ENCODE measurements at places on chromosomes 3 and 15.
A peak's percentile ranks its signal among the peaks of the same experiment; 100 is the strongest.

DNA sequence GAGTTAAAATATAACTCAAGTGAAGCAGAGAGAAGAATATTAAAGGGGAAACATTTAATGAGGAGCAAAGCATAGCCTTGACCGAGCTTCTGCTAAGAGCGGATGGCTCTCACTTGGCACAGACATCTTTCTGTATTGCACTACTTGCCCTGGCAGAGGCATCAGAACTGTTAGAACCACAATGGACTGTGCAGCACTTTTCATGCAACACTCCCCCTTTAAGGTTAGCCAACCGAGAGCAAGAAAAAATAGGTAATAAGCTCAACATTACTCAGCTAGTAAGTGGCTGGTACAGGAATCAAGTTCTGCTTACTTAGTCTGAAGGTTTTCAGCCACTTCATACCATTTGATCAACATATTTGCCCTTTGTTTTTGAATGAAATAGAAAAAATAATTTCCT is 33.7 kb downstream of the CRTC3 start:
- no peak for DNase-seq

- DNase-seq = no peak
Observed at GRCh38 chr3:117550766-117551165, 841.2 kb downstream of the TUSC7 start.

GRCh38 chr15:79474252-79474651 is 42.1 kb downstream of the MINAR1 start:
- no peak for DNase-seq

- DNase-seq = no peak
Observed at GRCh38 chr3:194275721-194276120, 75.4 kb downstream of the CPN2 start.

DNA sequence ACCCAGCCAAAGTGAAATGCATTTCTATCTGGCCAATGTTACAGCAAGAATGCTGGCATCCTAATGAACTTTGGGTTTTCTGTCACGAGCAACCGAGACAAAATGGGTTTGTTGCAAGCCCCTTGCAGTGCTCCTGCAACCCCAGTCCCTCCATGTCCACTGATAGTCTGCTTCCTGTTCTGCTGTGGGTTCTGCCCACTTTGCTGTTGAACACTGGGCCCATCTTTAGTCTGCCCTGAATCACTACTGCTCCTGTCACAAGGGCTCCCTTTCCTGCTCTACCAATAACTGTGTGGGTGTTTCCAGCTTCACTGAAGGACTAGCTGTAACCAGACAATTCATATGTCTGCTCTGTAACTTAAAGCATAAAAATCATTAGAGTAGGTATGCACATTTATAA is 12.7 kb upstream of the OXSR1 start:
- DNase-seq = no peak

DNA sequence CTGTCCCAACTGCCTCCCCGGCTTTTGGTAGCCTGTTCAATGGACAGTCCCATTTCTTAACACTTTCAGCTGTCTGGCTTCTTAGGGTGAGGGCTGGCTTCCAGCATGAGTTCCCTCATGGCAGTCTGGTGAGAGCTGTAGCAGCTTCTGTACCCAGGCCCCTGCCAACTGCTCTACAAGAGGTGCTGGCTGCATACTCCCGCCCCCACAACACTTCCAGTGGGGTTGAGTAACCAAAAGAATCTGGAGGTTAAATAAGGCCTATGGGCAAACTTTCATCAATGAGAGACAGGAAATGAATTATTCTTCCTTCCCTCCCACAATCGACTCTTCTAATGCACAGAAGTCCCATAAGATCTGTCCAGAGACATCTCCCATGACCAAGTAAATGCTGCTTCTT is 145.0 kb downstream of the NEK10 start:
- no peak for DNase-seq

GRCh38 chr15:78879517-78880241 is 7.0 kb downstream of the MORF4L1 start:
- no peak for DNase-seq

DNA sequence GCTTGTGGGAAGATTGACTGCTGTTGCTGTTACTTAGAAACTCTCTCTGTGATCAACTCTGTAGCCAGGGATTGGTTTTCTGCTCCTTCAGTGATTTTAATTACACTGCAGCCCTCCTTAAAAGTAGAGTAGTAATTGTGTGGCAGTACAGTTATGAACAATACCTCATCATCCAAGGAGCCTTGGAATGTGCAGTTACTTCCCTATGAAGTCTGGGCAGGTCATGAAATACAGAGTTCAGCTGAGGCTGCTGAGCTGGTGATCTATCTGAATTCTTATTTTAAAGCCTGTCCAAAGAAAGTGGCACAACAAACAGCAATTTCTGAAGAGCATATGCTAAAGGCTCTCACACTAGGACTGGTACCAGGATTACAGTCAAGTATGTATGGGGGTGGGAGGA is 37.4 kb upstream of the MRPL3 start:
- DNase-seq = no peak

DNA sequence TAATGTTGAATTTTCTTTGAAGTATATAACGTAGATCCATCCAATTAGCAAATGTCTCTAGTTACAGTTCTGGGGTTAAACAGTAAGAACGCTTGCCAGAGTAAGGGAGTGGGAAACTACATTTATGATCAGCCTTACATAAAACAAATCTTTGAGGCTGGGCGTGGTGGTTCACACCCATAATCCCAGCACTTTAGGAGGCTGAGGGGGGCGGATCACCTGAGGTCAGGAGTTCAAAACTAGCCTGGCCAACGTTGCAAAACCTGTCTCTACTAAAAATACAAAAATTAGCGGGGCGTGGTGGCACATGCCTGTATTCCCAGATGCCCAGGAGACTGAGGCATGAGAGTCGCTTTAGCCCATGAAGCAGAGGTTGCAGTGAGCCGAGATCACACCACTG is 50.1 kb upstream of the GATM start:
- DNase-seq = no peak

GRCh38 chr3:151787626-151788025 is 26.3 kb upstream of the AADAC start:
- DNase-seq = no peak

GRCh38 chr3:128973988-128974564 is 19.8 kb downstream of the CFAP92 start:
- DNase-seq = peak; percentile 81

GRCh38 chr15:36601952-36602351 is 22.5 kb downstream of the CDIN1 start:
- no peak for DNase-seq

- DNase-seq = no peak
Observed at GRCh38 chr3:62942764-62943163, 67.5 kb upstream of the CADPS start.

DNA sequence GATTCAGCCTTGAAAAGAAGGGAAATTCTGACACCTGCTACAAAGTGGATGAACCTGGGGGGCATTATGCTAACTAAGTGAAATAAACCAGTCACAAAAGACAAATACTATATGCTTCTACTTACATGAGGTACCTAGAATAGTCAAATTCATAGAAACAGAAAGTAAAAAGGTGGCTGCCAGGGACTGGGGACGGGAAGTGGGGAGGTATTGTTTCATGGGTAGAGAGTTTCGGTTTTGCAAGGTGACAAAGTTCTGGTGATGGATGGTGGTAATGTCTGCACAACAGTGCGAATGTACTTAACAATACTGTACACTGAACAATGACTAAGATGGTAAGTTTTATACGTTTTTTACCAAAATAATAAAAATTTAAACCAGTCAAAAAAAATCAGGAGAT is 4.8 kb downstream of the IDH2 start:
- DNase-seq = no peak

GRCh38 chr15:78620527-78621421 is at the start of gene CHRNA3:
TSS of gene CHRNA3 (minus strand) at chr15:78620996. CDS start at chr15:78620794, 202 bp downstream.
- no peak for DNase-seq

DNA sequence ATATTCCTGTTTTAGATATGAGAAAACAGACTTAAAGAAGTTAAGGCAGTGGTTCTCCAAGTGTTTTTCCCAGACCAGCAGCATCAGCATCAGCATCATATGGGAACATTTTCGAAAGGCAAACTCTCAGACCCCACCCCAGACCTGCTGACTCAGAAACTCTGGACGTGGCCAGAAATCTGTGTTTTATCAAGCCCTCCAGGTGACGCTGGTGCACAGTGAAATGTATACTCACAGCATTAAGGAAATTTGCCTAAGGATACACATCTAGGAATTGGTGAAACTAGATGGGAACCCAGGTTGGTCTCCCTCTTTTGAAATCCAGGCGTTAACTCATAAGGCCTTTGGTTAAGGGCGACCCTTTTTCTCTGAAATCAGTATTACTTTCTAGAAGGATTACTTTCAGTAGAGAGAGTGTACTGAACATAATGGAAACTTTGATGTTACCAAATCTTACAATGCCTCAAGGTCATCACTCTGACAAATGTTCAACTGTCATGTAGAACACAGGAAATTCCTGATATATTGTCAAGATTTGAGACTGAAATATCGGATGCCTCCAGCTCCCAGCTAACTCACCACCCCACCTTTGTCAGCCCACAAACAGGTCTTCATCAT is 910.2 kb downstream of the ROBO1 start:
- DNase-seq = no peak

DNA sequence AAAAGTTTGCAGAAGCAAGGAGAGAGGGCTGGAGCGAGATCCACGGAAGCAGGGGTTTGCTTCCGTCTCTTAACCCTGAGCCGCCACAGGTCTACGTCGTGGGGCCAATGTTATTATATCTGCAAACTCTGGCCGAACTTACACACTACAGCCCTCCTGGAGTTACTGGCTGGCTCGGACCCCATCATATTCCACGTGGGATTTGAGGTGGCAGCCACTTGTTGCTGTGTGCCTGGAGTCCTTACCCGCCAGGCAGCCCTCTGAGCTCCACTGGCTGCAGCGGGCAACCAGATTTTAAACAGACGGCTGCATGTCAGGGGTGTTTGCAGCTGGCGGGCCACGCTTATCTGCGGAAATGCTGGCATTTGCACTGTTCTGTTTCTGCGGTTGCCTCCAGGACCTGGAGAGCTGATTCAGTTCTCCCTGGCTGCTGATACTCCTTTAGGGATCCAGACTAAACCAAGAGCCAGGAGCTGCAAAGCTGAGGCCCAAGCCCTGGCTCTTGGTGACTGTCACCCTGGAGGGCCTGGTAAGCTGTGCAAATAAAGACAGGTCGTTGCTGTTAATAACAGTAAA is 34.7 kb downstream of the TM2D3 start:
- no peak for DNase-seq

DNA sequence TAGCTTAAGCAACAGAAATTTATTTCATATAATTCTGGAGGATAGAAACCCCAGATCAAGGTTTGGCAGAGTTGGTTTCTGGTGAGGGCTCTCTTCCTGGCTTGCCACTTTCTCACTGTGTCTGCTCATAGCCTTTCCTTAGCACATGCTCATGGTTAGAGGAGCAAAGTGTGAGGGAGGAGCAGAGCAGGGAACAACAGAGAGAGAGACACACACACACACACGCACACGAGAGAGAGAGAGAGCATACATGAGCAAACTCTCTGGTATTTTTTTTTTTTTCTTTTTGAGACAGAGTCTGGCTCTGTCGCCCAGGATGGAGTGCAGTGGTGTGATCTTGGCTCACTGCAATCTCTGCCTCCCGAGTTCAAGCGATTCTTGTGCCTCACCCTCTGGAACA is 36.8 kb upstream of the ZDHHC23 start:
- no peak for DNase-seq

GRCh38 chr3:192866804-192867203 is 50.9 kb downstream of the MB21D2 start:
- no peak for DNase-seq

GRCh38 chr3:174193604-174194003 is 665.5 kb upstream of the NAALADL2 start:
- no peak for DNase-seq

DNA sequence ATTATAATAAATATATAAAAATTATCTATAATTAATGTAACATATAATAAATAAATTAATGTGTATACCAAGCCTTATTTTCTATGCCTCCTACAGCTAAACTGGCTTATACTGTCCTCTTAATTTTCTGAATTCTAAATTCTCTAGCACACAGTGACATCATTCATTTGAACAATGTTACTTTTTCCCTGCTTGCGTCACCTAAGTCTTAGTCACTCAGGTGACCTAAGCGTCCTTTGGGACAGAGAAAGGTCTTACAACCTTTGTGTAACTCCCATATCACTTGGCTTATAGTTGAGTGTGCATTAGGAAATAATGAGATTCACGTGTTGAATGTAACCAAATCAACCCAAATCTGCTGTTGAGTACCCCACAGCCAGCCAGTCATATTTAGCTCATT is 48.5 kb upstream of the KCNMB2 start:
- no peak for DNase-seq

DNA sequence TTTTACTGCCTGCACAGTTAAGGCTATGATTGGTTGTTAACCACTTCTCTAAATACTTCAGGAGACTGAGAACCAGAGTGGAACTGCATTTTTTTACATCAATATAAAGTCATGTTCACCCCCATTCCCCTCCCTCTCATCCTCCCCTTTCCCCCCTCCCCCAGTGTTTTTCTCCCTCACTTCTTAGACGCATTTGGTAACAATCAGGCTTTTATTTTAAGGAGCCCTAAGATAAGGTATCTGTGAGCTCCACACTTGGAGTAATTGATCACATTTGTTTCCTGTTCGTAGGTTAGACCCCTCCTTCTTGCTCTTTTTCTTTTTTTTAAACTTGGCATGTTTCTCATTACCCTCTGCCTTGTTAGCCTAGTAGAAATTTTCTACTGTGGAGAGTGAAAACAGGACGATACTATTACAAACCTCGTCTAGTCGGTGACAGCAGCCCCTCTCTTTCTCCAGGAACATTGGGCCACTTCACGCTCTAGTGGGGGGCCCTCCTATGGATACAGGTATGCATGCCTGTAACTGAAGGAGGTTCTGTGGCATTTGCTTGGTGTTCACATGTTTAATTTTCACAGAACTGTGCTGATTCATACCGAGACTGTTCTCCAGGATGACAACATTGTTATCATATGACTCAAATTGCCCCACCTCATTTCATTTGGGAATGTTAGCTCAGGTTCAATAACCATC is 314.4 kb downstream of the MECOM start:
- no peak for DNase-seq

DNA sequence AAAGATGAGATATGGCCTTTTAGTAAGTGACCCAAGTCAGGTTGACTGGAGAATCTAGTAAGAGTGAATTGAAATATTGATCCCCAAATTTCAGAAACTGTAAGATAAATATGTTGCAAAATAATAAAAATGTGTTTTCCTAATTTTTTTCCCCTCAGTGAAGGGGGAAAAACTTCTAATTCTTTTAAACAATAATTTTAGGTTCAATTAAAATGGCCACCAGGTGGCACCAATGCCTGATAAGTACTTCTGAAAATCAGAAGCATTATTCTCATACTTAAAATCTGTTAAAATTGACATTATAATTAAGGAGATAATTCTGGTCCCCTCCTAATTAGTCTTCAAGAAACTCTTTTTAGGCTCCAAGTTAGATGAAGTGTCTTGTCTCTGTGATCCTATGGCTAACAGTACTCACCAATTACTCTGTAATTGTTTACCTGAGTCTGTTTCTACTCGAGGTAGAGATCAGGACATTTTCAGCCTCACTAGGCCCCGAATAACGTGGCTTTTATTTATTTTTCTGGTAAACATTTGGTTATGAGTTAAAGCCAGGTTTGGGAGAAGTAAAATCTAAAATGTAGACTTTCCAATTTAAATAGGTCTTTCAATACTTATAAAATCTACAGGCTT is 52.6 kb downstream of the NMD3 start:
- DNase-seq = peak; percentile 42
